ENCODE measurements at places on chromosomes 4 and X.

DNA sequence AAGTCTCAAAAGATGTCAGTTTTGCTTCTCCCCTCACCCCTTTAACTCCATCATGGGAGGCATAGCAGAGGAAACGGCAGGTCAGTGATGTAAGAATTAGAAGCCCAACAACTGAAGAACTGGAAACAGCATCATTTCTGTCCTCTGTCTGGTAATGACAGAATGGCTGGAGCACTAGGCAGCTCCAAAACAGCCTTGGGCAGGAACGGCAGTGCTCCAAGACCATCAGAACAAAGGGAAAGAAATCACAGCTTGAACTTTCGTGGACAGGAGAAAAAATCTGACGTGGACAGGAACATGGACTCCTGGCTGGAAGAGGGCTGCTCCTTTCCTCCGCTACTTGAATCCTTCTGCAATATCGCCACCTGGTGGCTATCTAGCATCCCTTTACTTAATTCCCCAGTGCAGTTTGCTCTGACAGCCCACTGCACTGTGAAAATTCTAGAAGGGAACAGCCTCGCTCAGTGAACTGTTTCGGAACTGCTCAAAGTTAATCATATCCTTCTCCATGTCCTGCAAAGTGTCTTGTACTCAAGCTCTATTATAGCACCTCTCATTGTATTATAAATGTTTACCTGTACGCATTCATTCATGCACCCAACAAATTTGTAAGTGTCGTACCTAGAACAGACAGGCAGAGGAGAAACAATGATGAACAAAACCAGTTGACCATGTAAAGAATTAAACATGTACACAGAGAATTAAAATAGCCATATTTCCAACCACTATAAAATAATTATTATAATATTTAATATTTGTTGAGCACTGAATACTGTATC is 20.4 kb downstream of the SLC25A53 start:
- peak; percentile 70 for DNase-seq

GRCh38 chr4:40446839-40447238 is 111.7 kb downstream of the CHRNA9 start:
- DNase-seq: no peak

- no peak for DNase-seq
These were observed 325.4 kb upstream of the GALNT7 start for GRCh38 chr4:172843192-172843591.

DNA sequence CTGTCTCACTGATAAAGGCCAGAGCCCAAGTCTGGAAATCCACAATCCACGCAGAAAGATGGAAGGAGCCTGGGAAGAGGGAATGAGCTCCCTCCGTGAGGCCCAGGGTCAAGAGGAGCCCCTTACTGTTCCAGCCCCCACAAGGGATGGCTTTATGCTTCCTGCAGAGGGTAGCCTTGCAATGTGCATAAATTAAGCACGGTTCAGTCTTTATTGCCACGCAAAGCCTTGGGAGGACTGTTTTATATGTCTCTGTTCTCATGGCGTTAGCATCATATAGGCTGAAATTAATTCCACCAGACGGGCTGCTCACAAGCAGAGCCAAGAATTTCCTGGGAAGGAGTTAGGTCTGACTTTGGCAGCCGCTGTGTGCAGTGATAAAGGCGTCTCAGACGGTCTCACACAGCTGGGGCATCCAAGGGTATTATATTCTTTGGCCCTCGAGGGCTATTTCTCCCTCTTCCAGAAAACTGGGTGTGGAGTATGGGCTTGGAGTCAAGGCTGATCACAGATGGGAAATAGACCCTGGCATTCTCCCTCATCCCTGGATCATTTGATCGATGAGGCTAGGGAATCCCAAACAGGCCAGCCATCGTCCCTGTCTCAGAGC is 38.5 kb downstream of the CYTL1 start:
- no peak for DNase-seq

GRCh38 chr4:106659371-106659770 is 290.8 kb upstream of the GIMD1 start:
- DNase-seq: no peak

DNA sequence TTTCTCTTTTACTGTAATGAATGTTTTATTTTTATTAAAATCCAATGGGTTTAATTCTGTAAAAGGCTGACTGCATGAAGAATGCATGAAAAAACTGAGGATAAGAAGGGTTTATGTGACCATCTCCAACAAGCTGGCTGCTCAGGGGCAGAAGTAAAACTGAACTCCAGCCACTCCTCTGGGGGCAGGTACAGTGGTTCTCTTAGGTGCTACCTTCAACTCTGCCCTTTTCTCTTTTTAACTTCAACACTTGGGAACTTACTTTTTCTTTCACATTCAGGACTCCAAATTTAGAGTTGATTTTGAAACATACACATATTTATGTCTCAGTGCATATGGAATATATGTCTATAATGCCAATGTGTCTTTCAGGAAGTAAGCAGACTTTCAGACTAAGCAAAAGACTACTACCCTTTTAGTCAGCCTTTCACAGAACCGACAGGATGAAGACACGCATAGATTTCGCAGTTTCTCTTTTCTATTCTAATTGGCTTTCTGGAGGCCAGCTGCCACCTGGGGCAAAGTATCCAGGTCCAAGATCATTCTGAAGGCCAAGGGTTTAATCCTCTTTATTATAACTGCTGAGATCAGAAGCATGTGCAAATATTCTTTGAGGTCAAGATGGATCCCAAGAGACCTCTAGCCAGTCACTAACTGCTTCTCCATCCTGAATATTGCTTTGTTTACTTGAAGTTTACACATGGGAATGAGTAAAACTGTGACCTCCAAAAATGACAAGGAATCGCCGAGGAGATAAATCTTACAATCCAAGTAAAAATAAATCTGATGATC is 30.7 kb downstream of the HS3ST1 start:
- no peak for DNase-seq

DNA sequence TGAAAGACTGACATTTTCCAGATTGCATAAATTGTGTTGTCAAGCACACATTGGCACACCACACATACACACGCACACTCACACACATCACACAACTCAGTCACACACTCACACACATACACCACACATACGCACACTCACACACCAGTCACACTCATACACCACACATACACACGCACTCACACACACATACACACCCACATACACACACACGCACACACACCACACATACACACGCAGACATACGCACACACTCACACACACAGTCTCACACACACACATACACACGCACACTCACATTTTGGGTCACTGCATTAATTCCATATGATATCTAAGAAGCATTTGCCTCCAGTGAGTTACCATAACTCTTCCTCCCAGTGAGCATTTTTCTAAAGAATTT is 578.3 kb upstream of the FRG1 start:
- DNase-seq: no peak

DNA sequence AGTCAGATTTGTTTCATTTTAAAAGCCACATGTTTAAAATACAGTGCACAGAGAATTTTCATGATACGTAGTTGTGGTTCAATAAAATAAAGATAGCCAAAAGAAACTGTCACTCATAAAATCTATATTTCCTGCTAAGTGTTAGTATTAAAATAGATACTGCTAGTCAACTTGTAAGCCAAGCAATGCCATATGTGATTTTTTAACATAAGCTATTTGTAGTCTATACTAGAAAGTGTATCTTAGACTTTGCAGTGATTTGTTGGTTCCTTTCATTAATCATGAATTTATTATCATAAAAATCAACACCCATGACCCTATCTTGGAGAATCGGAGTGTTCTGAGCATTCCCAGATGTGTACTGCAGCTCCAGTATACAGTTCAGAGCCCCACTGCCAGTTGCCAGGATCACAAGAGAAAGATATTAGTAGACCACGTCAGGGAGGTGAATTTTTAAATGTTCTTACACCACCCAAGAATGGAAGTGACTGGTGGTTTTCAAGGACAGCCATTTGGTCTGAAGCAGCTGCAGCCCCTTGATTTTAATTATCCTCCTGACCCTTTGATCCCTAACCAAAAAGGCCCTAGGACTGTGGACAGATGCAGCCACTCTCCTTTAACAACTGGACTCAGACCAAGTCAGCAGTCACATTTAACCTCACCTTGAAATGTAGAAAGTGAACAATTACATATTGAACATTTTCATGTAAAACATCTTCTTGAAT is 163.1 kb downstream of the PALLD start:
- no peak for DNase-seq

GRCh38 chr4:40877081-40877480 is 127.3 kb downstream of the NSUN7 start:
- DNase-seq: no peak

DNA sequence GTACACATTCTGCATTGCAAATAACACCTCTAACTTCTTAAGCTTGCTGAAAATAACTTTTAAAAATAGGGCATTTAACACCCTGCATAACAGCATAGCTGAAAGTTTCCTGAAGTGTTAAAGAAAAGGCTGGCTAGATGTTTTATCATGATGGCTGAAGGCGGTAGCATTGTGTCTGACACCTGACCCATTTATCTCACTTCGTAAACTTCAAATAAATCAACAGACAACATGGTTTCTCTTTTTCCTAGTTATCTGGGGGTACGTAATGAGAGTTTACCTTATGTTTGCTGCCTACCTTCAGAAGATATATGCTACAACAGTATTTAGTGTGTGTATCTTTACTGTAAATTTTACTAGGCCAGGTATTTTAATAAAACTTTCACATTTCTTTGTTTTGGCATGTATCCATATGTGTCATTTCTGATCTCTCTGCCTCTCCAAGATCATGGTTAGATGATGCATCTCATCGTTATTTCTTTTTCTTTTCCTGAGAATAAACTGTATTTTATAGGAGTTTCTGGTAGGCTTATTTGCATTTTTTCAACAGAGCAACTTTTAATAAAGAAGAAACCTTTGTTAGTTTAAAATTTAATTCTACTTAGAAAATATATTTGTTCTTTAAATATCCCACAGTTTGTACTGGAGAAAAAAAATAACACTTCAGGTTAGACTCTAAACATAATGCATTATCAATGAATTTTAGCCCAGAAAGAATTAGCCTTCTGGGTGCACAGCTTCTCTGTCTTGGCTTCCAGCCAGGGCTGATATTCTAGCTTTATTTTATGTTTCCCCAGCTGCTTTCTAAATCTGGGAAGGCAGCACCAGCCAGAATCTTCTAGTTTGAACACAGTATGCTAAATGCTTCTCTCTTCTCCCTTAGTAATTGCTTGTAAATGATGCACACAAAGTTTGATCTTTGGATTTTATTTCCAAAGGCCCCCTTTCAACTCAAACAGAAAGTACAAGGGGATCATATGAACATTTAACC is 2.9 kb downstream of the NDST4 start:
- no peak for DNase-seq

GRCh38 chr4:5883916-5884315 is 9.0 kb downstream of the CRMP1 start:
- DNase-seq: no peak

- no peak for DNase-seq
These were observed 51.7 kb downstream of the SCD5 start for GRCh38 chr4:82746705-82747574.

GRCh38 chr4:164058776-164059445 is 564.4 kb downstream of the TMA16 start:
- no peak for DNase-seq

- DNase-seq: no peak
These were observed 37.4 kb downstream of the MGARP start for GRCh38 chr4:139242511-139243051.

DNA sequence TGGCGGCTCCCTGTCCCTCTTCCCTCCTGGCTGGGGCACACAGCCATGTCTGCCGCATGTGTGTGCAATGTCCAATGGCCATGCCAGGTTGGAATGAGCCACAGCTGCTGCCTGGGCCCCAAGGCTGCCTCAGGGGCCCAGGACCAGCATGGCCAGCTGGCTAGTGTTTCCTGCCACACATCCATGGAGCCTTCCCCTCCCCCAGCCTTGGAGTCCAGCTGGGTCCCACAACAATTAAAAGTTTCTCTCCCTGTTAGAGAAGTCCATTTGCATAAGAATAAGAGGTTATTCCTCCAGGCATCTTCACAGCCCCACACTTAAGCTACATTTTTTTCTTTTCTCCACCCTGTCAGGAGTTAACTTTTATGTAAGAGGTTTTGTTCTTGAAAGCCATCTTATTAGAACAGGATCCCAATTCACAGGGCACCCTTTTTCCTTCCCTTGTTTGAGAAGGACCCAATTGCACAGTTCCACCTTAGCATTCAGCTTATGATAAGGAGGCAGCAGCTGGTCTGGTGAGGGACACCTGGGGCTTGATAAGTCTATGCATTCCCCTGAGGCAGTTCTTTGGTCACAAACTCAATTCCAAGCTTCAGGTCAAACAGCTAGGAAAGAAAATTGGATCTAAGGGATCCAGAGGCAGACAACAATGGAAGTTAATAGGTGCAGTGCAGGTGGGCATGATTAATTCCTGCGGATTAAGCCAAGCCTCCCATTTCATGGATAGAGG is 963.3 kb upstream of the GRIA3 start:
- no peak for DNase-seq

GRCh38 chr4:19945501-19945900 is 306.2 kb upstream of the SLIT2 start:
- no peak for DNase-seq

GRCh38 chr4:47579235-47579634 is 94.2 kb downstream of the ATP10D start:
- DNase-seq: no peak

DNA sequence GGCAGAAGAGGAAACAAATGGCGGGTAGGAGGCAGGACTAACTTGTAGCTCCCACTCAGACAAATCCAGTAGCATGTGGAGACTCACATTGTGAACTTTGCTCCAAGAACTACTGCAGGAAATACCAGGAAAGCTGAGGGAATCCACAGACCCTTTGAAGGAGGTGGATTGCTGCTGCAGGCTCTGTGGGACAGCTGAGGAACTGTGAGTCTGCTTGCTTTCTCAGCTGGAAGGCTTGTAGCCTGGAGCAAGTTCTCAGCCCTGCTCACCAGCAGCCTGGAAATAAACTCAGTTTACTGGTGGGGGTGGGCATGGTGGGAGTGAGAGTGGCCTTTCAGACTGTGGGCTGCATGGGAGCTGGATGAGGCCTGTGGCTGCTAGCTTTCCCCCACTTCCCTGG is 16.0 kb downstream of the RTL3 start:
- DNase-seq: no peak

DNA sequence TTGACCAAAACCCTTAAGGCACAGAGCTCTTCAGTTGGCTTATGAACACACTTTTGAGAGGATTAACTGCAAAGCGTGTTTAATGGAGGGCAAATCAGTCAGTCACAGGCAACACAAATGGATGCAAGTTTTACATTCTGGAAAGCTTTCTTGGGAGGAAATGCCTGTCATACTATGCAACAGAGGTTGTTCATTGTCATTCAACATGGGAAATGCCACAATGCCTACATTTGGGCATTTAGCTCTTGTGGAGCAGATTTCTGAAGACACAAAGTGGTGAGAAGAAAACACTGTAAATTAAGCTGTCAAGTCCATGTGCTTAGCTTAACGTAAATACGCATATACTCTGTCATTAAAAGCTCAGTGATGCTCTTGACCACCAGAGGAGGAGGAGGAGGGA is 41.1 kb downstream of the CBLL2 start:
- no peak for DNase-seq

GRCh38 chr4:118992149-118992548 is 103.5 kb downstream of the SYNPO2 start:
- DNase-seq: no peak
